Tongue (tissue), 3 donors: ENCODE measurements at places on chromosomes 7 and 10. TPM values are rescaled to one million over a fixed set of nuclear protein-coding genes. Genes with fewer than 3 reads are reported as not detected.

DNA sequence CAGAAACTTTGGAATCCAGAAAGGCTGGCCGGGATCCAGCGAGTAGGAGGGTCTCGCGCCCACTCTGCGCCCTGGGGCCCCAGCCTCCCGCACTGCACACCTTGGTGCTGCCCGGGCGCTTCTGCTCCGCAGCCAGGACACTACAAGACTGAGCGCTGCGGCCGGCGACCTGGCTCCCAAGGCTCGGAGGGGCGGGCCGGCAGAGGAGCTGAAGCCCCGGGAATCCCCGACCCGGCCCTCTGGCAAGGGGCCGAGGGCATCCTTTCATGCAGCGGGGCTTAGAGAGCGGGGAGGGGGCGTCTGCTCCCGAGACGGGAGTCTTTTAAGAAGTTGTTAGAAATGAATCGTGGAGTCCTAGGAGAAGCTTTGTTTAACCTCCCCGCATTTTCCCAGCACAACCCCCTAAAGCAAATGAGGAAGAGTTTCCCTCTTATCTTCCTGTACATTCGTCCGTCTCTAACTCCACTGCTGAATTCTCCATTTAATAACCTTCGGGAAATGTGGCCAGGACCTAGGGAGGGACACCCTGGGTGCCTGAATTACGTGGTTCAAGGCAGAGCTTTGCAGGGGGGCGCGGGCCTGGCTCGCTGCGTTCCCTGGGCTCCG, 1.1 kb downstream of the VWC2 start:
- DNase-seq = peak; percentile 15

DNA sequence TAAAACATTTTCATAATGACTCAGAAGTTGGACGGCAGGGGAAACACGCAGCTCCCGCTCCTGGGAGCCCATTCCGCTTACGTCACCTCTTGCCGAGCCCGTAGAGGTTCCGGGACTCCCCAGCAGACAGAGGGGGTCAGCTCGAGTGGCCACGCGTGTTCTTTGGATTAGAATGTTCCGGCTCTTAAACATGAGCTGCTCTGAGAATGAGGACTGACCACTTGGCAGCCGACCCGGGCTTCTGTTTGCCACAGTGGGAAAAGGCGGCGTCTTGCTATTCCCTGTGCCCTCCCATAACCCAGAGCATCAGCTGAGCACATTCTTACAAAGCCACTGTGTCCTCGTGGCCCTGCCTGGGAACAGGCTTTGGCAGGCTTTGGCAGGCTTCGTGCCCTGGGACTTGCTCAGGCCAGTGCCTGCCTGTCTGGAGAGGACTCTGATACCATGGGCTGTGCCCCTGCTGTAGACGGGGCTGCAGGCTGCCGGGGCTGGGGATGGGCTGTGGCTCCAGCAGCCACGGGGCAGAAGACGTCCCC, 40.1 kb downstream of the PFKP start:
- peak; percentile 83 for DNase-seq

- no peak for DNase-seq
These were observed 14.5 kb downstream of the IGFBP1 start for GRCh38 chr7:45902820-45903219.

GRCh38 chr7:46746695-46747687, 825.9 kb upstream of the IGFBP3 start:
- no peak for DNase-seq

The HTR7 gene
- total RNA-seq = 0.41 TPM

DNA sequence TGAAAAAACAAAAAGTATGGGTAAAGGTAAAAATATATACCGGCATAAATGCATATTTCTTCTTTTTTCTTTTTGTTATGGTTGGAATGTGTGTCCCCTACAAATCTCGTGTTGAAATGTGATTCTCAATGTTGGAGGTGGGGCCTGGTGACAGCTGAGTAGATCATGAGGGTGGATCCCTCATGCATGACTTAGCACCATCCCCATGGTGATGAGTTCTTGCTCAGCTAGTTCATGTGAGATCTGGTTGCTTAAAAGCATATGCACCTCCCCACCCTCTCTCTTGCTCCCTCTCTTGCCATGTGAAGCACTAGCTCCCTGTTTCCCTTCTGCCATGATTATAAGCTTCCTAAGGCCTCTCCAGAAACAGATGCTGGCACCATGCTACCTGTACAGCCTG, 93.3 kb downstream of the HYCC1 start:
- DNase-seq = no peak

- DNase-seq = peak; percentile 9
These were observed 37.8 kb upstream of the DIP2C start for GRCh38 chr10:727162-727790.

DNA sequence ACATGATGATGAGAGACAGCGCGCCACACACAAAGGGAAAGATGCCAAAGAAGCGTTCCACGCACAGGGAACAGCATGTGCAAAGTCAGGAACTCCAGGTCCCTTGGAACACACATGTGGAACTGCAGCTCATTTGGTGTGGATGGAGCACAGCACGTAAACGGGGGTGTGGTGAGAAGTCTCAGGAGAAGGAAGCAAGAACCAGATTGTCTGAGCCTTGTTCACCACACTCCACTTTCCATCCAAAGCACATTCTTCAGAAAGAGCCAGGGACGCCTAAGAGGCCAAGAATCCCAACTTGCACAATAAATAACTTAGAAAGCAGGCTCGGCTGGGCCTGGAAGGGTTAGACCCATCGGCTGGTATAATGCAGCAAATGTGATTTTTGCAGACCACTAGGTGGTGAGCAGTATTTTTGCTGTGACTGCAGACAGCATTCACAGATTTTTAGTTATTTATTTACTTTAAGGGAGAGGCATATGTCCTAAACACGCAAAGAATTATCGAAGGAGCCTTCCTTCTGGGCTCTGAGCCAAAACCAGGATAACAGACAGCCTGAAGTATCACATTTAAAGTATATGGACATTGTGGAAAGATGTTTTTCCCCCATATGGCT, 27.9 kb upstream of the ASCC1 start:
- DNase-seq = peak; percentile 89

DNA sequence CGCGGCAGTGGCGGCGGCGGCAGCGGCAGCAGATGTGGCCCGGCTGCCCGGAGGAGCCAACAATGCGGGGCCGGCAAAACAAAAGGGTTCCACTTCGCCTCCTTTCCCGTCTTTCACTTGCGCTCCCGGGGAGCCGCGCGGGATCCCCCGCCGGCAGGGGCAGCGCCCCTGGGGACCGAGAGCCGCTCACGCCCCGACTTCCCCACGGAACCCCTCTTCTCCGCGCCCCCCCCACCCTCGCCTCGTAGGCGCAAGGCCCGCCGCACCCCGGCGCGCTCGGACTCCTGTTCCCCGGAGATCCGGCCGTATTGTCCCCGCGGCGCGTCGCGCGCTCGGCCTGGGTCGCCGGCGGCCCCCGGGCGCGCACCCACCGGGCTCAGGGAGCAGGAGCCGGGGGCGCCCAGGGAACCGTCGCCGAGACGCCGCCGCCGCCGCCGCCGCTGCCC, 854 bp downstream of the CTBP2 start:
- DNase-seq = peak; percentile 46
